ENCODE measurements at places on chromosomes 5 and 9. TPM values are rescaled to one million over a fixed set of nuclear protein-coding genes. Genes with fewer than 3 reads are reported as not detected.

Gene OBP2B
- not detected for total RNA-seq

Gene SPINK6
- not detected for total RNA-seq

Gene FCN2
- total RNA-seq: not detected

Gene SPAG8
- 0.21 TPM for total RNA-seq

Gene CENPK
- 0.42 TPM for total RNA-seq

Gene FOXD4L4
- not detected for total RNA-seq

Gene TMEFF1
- not detected for total RNA-seq

Gene RABGAP1
- 84.7 TPM for total RNA-seq
